Chondrocyte (in vitro differentiated cells): ENCODE measurements at places on chromosomes 5 and 9.

DNA sequence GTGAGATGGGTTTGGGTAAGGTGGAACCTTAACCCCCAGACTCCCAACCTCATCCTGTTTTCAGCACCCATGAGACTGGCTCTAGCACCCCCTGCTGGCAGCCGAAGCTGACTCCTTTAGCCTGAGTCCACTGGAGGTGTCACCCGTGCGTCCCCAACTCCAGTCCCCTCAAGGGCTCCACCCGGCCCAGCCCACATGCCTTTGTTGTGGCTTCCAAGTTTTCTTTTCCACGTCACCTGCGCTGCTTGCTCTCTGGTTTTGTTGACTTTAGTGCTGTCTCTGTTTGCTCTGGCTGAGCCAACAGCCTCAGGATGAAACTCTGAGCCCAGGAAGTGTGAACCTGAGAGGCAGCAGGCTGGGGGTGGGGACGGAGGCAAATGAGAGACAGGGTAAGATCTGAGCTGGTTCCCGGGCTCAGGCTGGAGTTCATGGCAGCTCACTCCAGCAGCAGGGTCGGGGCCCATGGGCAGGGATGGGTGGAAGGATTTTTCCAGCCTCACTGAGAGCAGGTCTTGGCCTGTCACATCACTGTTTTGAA, 13.2 kb upstream of the AQP7 start:
- no peaks in the 10 kb centered on the region for H3K36me3 ChIP-seq
- H3K4me3 ChIP-seq: no peak overlapping the region
- H3K27ac ChIP-seq: no peak overlapping the region

DNA sequence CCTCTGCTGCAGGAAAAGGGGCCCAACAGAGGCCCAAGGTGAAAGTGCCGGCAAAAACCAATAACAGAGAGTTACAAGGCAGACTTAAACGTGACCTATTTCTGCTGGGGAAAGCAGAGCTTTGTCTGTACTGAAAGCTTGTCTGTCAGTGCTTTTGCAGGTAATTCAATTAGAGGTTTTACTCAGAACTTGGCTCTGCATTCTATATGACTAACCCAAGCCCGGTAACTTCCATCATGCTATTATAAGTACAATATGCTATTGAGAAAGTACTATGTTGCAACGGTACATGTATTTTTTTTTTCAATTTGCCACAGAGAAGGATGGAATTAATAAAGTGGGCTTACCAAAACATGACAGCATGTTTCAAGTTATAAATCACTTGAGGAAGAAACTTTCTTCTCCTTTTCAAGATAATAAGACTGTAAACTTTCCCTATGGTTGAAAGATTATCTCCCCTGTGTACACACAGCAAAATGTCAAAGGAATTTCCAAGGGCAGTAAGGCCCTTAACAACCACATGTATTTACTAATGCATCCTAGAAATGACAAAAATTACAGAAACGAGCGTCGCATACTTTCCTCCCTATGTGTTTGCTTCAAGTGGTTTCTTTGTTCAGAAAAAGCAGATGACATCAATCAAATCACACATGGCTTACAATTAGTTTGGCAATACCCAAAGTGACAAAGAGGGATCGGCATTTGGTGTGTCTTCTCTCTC, 282.4 kb downstream of the EFNA5 start:
- H3K27me3 ChIP-seq: no peaks in the 10 kb centered on the region
- peaks cover 8% of the 10 kb centered on the region for H3K36me3 ChIP-seq
- peak overlapping the region; percentile 80 for H3K27ac ChIP-seq

GRCh38 chr5:81371354-81371876, 22.5 kb downstream of the ACOT12 start:
- no peaks in the 10 kb centered on the region for H3K4me1 ChIP-seq
- peaks cover 11% of the 10 kb centered on the region for H3K27me3 ChIP-seq
- H3K27ac ChIP-seq: no peak overlapping the region

- no peak overlapping the region for H3K4me3 ChIP-seq
- H3K36me3 ChIP-seq: peaks cover 2% of the 10 kb centered on the region
- DNase-seq: no peak
- H3K27me3 ChIP-seq: peaks cover 28% of the 10 kb centered on the region
- H3K27ac ChIP-seq: no peak overlapping the region
- no peaks in the 10 kb centered on the region for H3K4me1 ChIP-seq
Measured at GRCh38 chr9:97572892-97573365, 60.2 kb downstream of the TSTD2 start.

- no peak overlapping the region for H3K27ac ChIP-seq
- H3K27me3 ChIP-seq: peaks cover 59% of the 10 kb centered on the region
- H3K4me3 ChIP-seq: no peak overlapping the region
- no peaks in the 10 kb centered on the region for H3K4me1 ChIP-seq
- no peaks in the 10 kb centered on the region for H3K36me3 ChIP-seq
- no peak for DNase-seq
Measured at GRCh38 chr5:1366514-1366913, 21.6 kb upstream of the CLPTM1L start.

GRCh38 chr5:73311291-73312110, 137.1 kb downstream of the FOXD1 start:
- no peaks in the 10 kb centered on the region for H3K27me3 ChIP-seq
- H3K27ac ChIP-seq: peak overlapping the region; percentile 97
- peaks cover 57% of the 10 kb centered on the region for H3K4me1 ChIP-seq
- peak overlapping the region; percentile 54 for H3K4me3 ChIP-seq
- H3K36me3 ChIP-seq: no peaks in the 10 kb centered on the region
- DNase-seq: no peak

DNA sequence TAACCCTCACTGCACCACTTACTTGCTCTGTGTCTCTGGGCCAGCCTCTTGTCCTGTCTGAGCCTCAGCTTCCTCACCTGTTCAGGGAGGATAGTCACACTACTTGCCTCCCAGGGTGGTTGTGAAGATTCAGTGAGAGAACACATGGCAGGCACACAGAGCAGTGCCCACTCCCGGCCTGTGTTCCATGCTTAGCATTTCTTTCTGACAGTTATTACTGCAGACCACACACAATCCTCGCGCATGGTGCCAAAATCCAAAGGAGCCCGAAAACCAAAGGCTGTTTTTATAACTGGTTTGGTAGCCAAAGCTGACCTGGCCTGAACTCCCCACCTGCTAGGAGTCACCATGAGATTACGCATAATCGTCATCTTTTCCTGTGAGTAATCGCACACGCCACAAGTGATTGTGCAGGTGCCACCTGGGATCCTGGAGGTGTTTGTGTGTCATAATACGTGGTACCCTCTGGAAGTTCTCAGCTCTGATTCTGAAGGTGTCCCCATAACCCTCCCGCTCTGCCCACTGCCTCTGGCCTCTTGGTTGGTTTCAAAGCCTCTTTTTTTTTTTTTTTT, 84.6 kb upstream of the FBXW11 start:
- no peak overlapping the region for H3K27ac ChIP-seq
- no peak overlapping the region for H3K4me3 ChIP-seq
- peaks cover 4% of the 10 kb centered on the region for H3K4me1 ChIP-seq
- H3K36me3 ChIP-seq: peaks cover 18% of the 10 kb centered on the region

DNA sequence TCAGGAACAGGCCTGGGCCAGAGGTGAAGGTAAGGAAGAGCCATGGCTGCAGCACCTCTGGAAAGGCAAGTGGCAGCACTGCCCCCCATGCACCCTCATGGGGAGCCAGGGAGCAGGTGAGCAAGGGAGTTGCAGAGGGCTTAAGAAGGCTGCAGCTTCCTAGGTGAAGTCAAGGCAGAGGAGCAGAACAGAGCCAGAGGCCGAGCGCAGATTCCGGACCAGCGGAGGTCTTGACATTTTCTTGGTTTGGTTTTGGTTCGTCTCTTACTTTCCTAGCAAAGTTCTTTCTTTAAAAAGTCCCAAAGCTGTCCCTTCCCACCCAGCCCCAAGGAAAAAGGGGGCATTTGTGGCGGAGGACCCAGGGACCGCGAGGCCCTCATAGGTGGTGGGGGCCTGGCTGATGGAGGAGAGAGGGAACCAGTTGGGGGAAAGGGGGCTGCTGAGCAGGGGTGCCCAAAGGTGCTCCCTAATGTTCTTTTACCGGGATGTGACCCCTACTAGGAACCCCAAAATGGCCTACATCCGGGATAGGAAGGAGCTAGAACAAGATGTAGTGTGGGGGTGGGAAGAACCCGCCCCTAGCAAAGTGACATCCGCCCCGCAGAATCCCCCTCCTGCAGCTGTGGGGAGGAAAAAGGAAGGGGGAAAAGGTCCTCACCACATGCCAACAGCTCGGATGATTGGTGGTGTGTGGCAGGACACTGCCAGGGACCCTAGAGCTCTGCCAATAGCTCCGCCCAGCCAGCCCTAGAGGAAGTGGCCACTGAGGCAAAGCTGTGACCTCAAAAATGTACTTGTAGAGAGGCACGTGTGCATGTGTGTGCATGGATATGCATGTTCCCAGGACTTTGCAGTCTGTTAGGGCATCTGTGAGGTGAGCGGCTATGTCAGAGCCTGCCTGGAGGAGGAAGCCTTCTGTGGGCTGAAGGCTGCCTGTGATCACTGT, 914 bp upstream of the CD72 start:
- no peak overlapping the region for H3K27ac ChIP-seq
- peak; percentile 52 for DNase-seq
- peaks cover 26% of the 10 kb centered on the region for H3K27me3 ChIP-seq

- H3K4me3 ChIP-seq: no peak overlapping the region
- H3K27me3 ChIP-seq: peaks cover 4% of the 10 kb centered on the region
- no peak for DNase-seq
- no peak overlapping the region for H3K27ac ChIP-seq
Measured at GRCh38 chr9:74122661-74123060, 374.5 kb upstream of the RORB start.

DNA sequence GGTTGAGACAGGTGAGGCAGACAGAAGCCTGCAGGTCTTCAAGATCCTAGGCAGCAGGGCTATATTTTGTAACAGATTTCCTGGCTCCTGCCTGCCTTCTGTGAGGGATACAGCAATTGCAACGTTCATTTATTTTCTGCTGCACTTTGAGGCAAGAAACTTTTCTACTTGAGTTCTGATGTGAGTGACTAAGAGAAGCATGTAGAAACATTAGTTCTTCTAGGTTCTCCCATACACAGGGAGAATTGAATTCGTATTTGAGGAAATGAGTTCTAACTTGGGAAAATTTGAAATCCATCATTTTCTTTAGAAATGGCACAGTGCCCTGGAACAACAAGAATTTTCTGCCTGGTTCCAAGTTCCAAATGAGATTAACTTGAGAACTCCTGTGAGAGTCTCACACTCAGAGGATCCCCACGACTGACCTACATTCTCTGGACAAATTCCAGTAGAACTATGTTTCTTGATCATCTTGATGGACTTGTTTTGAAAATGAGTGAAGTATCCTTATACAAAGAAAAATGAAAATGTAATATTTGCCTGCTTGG, 15.0 kb downstream of the MAMDC2 start:
- DNase-seq: no peak
- H3K36me3 ChIP-seq: peaks cover 10% of the 10 kb centered on the region
- H3K4me1 ChIP-seq: peaks cover 86% of the 10 kb centered on the region
- H3K27me3 ChIP-seq: no peaks in the 10 kb centered on the region
- peak overlapping the region; percentile 82 for H3K27ac ChIP-seq

DNA sequence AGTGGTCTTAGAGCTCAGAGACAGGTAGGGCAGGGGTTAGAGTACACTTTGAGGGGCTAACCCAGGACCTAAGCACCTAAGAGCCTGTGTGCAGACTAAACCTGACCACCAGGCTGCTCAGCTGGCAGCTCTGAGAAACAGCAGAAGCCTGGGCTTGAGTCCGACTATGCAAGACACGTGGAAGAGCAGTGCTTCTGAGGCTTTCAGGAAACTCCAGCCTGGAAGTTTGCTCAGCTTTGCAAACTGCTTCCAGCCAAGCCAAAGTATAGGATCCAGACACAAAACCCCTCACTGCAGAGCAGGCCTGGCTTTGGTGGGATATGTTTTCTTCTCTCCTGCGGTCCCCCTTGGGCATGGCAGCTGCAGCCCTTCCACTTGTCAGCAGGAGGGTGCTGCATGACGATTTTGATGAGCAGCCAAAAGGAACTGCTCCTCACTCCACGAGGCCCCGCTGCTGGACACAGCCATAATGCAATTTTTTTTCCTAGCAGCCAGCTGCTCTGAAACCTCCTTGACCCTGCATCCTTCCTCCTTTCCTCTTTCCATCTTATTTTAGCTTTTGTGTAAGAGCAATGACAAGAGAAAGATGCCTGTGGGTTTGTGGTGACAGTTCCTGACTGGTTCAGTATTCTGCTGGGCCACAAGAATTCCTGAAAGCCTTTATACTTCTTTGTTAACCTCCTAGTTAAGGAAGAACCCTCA, 123.1 kb downstream of the LIFR start:
- H3K4me3 ChIP-seq: no peak overlapping the region
- H3K4me1 ChIP-seq: peaks cover 40% of the 10 kb centered on the region
- H3K27ac ChIP-seq: peak overlapping the region; percentile 80
- DNase-seq: no peak
- peaks cover 6% of the 10 kb centered on the region for H3K27me3 ChIP-seq

- H3K27ac ChIP-seq: no peak overlapping the region
- no peak overlapping the region for H3K4me3 ChIP-seq
- H3K4me1 ChIP-seq: no peaks in the 10 kb centered on the region
- H3K36me3 ChIP-seq: no peaks in the 10 kb centered on the region
- no peak for DNase-seq
Measured at GRCh38 chr9:68947842-68948569, 65.9 kb downstream of the PRKACG start.

DNA sequence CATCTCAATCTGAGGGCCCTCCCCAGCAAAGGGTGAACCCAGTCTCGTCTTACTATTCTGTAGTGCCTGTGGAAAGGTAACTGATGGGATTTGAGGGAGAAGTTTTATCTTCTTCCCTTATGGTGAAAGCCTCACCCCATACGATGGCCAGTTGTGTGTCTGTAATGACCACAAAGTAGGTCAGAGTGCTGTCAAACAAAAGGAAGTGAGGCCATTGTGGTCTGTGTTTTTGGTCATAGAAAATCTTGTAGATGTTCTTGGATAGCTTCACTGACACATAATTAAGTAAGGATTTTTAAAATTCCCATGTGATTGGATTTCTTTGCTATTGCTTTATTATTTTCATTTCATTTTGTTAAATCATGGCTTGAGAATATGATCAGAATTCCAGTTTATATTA, 505.1 kb upstream of the KLF4 start:
- DNase-seq: no peak
- H3K27ac ChIP-seq: no peak overlapping the region
- H3K27me3 ChIP-seq: peaks cover 14% of the 10 kb centered on the region
- no peaks in the 10 kb centered on the region for H3K36me3 ChIP-seq

DNA sequence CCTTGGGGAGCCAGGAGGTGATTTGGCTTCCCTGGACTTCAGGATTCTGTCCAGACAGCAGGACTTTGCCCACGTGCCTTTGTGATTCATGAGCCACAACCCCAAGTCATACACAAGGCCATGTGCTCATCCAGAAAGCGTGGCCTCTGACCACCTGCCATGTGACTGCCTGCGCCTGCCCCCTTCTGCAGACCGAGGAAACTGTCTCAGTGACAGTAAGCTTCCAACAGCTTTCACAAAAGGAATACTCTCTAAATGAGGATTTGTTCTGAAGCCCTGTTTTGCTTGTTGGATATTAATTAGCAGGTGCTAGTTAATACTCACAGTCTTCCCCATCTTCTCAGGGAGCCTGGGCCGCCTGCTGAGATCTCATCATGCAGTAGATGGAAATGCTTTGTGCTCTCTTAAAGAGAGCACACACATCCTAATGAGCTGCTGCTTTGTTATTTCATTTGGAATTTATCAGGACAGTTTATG, 36.9 kb upstream of the ANGPTL2 start:
- H3K4me3 ChIP-seq: no peak overlapping the region
- peak overlapping the region; percentile 30 for H3K27ac ChIP-seq
- H3K27me3 ChIP-seq: no peaks in the 10 kb centered on the region
